Kasumi-1 (cell line): ENCODE measurements at places on chromosomes 2 and 18.
A peak's percentile ranks its signal among the peaks of the same experiment; 100 is the strongest.

DNA sequence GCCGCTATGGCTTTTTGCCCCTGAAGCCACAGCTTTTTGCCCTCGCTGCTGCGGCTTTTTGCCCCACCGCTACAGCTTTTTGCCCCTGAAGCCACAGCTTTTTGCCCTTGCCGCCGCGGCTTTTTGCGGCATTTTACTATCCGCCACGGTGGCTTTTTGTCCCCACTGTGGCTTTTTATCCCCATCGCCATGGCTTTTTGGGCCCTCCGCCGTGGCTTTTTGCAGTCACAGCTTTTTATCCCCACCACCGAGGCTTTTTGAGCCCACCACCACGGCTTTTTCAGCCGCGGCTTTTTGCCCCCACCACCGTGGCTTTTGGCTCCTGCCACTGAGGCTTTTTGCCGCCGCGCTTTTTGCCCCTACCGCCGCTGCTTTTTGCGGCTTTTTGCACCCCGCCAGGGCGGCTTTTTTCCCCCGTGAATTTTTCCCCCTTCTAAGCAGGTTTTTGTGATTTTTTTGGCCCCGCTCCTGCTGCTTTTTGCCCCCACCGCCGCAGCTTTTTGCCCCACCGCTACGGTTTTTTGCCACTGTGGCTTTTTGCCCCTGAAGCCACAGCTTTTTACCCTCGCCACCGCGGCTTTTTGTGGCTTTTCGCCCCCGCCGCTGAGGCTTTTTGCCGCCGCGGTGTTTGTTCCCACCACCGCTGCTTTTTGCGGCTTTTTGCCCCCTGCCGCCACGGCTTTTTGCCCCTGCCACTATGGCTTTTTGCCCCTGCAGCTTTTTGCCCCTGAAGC lies 2797.2 kb upstream of the TEKT4 start:
- DNase-seq: no peak

DNA sequence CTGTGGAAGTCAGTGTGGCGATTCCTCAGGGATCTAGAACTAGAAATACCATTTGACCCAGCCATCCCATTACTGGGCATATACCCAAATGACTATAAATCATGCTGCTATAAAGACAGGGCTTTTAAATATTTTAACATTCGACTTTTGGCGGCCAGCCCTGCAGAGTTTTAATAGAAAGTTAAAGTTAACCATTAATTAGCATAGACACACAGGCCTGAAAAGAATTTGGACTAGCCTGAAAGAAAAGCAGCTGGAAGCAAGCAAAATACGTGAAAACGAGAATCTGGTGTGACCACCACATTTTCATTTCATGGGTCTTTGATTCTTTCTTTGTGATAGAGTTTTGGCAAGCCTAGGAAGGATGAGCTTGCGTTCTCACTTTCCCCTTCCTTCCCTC lies 184.0 kb downstream of the SCG2 start:
- no peak for DNase-seq

- DNase-seq: no peak
Measured at GRCh38 chr2:47639467-47639866, 143.5 kb upstream of the MSH6 start.

DNA sequence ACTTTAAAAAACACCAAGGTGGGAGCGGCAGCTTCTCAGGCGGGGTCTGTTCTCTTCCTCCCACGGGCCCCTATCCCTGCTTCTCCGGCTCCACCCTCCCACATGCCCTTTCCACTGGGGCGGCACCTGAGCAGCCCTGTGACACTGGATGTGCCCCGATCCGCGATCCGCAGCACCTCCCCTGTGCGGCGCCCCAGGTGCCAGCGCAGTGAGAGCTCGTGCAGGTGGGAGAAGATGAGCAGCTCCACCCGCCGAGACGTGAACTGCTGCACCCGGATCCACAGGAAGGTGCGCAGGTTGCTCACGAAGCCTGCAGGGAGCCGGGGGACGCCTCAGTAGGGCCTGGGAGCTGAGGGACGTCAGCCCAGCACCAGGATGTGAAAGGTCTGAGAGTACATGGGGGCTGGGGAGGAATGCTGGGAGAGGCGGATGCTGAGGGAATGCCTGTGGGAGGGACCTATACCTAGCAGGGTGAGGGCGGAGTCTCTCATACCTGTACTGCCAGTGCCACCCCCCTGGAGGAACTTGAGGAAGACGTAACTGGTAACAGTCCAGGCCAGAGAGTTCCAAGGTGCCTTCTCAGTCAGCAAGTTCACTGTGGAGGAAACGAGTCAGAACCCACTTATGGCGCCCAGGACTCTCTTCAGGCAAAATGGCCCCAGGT lies 2.8 kb downstream of the ABCB6 start:
- DNase-seq: no peak

GRCh38 chr2:10900216-10901109 lies 11.3 kb upstream of the KCNF1 start:
- peak; percentile 24 for DNase-seq

DNA sequence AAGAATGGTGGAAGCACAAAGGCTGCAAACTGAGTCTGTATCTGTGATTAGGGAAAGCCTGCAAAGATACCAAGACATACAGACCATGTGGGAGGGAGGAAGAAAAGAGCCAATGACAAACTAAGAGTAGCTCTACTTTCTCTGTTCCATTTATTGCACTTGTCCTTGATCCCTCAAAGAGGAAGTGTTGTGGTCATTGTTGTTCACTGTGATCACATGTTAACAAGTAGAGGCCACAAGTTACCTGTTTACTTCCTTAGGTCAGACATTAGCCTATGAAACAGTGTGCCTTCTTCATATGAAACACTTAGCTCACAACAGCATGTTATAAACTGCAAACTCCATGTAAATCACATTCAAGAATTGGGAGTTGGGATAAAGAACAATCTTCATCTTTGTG lies 32.6 kb downstream of the MAP2 start:
- no peak for DNase-seq
